ENCODE measurements at places on chromosomes 12 and 14. TPM values are rescaled to one million over a fixed set of nuclear protein-coding genes. Genes with fewer than 3 reads are reported as not detected.

The P2RX2 gene
- not detected for total RNA-seq

The UNC79 gene
- 0.05 TPM for total RNA-seq

The BATF gene
- total RNA-seq, result 171 TPM

The PDE6H gene
- not detected for total RNA-seq

The PRPH gene
- total RNA-seq, result not detected

The SLC6A15 gene
- total RNA-seq, result 0.12 TPM

The PXMP2 gene
- 20.9 TPM for total RNA-seq

The ESR2 gene
- total RNA-seq, result 0.17 TPM

The TMEM30B gene
- 1.7 TPM for total RNA-seq

The ARHGAP9 gene
- total RNA-seq, result 78.9 TPM

The TSPAN8 gene
- not detected for total RNA-seq

The TRMT5 gene
- total RNA-seq, result 18.2 TPM

The JPH4 gene
- 0.12 TPM for total RNA-seq

The AMN gene
- total RNA-seq, result 0.17 TPM

The RNASE1 gene
- not detected for total RNA-seq

The ZDHHC22 gene
- total RNA-seq, result not detected

The SMOC1 gene
- total RNA-seq, result not detected

The POTEM gene
- total RNA-seq, result not detected

The KLRG1 gene
- 5.4 TPM for total RNA-seq

The CELA1 gene
- not detected for total RNA-seq

The PRR4 gene
- total RNA-seq, result not detected

The JKAMP gene
- total RNA-seq, result 21.0 TPM

The P2RX7 gene
- total RNA-seq, result 12.2 TPM

The FOXG1 gene
- not detected for total RNA-seq

All from activated CD4-positive, alpha-beta memory T cell treated with anti-CD3 and anti-CD28 coated beads for 36 hours (primary cell).